Activated CD8-positive, alpha-beta memory T cell treated with anti-CD3 and anti-CD28 coated beads for 48 hours (primary cell): ENCODE measurements at places on chromosomes 2 and 18.

DNA sequence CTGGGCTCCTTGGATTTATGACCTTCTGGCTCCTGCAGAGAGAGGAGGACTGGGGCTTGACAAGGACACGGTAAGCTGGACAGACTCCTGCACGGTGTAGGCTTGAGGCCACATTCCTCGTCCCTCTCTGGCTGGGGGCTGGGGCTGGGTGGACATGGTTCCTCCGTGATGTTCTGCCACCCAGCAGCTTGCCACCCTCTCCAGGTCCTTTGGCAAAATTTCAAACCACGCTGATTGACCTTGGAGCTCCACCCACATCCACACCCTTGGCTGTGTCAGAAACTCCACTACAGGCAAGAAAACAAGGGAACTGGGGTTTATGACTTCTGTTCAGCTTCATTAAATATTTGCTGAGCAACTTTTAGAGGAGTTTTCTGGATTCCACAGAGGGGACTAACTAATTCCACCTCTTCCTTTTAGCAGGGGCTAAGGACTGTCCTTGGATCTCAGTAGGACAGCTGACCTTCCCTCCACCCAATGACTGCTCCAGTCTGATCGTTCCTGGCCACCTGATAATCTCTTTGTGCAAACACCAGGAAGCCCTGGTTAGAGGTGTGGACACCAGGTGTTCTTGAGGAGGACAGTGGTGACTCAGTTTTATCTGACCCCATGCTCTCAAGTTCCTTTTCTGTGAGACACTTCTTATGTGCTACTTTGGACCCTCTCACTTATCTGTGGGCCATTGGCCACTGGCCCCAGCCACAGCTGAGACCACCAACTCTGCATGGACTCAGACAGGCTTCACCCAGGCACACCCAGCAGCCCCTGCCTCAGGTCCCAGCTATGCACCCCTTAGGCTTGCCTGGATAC lies 29.3 kb downstream of the GPR55 start:
- DNase-seq = no peak

- no peak for DNase-seq
Observed at GRCh38 chr2:24926220-24926601, 6.2 kb upstream of the ADCY3 start.

- no peak for DNase-seq
Observed at GRCh38 chr18:24585996-24586566, 125.6 kb downstream of the HRH4 start.

DNA sequence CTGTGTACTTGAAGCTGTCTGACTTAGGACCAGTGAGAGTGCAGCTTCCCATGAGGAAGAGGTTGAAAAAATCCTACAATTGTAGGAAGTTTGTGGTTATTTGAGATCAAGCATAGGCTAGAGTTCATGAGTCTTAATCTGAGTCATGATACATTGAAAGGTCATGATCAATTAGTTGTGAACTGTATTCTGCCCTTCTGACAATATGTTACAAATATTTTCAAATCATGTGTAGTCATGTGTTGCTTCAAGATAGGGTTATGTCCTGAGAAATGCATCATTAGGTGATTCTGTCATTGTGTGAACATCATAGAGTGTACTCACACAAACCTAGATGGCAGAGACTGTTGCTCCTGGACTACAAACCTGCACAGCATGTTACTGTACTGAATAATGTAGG lies 68.4 kb upstream of the MFF start:
- no peak for DNase-seq

DNA sequence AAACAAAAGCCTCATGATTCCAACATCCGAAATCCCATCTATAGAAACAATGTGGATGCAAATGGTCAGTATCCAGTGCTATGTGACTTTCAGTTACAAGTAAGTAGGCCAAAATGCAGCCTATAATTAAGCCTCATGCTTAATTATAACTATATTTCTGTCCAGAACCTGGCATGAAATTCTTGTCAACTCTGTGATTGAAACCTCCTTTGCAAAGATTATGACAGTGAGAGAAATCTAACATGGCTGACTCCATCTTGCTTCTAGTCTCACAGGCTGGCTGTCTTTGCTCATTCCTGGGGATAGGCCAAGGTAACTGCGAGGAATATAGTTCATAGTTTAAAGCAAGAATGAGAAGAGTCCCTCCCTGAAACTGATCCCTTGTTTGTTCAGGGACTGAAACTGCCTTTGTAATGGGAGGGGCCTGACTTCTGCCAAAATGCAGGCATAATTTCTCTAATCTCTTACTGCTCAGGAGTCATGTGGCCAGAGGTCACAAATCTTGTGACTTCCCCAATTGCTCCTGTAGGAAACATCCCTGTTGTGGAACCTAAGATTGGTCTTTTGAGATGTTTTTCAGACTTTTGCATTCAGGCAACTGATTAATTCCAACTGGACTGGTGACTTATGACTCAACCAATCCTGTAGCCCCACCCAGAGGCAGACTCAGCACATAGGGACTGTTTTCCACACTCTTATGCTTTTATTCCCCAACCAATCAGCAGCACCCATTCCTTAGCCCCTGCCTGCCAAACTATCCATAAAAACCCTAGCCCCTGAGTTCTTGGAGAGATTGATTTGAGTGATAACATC lies 84.5 kb upstream of the TLK1 start:
- DNase-seq = no peak

DNA sequence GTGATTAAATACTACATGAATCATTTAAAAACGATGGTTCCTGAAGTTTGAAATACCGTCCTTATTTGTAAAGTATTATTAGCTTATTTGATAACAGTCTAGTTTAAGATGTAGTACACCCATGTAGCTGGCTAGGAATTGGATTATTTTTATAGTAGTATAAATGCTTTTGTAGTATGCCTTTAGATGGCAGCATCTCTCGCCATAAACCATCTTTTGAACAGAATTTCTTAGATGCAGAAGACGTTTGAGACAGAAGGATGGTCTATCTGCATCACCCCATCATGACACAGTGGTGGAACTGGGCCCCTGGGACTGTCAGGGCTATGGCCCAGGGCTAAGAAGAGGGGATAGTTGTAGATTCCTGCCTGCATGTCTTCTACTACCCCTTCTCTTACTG lies 152.7 kb downstream of the WDSUB1 start:
- no peak for DNase-seq

- DNase-seq = no peak
Observed at GRCh38 chr2:128589681-128590080, 271.0 kb upstream of the HS6ST1 start.

GRCh38 chr18:3747176-3747973 lies 297.4 kb downstream of the TGIF1 start:
- DNase-seq = no peak

GRCh38 chr2:64607381-64608304 lies 46.1 kb downstream of the SERTAD2 start:
- DNase-seq = no peak
